Activated CD8-positive, alpha-beta memory T cell treated with anti-CD3 and anti-CD28 coated beads for 24 hours (primary cell): ENCODE measurements at places on chromosomes 12 and 14.

- no peak for DNase-seq
Observed at GRCh38 chr12:57983146-57983857, 41.9 kb downstream of the ATP23 start.

DNA sequence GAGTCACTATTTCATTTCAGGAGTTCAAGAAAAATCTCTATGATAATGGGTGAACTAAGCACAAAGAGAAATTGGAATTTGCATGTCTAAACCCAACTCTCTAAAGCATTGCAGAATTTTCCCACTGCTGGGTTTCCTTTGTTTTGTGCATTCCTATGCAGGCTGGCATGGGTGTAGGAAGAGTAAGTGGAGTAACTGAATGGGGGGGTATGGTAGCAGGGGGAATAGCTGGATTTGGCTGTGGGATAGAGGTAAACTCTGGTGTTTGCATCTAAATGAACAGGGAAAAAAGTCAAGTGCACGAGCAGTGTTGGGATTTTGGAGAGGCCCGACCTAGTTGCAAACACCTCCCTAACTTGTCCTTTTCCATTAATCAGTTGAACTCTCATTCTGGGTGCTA is 159.1 kb downstream of the ANO4 start:
- no peak for DNase-seq

DNA sequence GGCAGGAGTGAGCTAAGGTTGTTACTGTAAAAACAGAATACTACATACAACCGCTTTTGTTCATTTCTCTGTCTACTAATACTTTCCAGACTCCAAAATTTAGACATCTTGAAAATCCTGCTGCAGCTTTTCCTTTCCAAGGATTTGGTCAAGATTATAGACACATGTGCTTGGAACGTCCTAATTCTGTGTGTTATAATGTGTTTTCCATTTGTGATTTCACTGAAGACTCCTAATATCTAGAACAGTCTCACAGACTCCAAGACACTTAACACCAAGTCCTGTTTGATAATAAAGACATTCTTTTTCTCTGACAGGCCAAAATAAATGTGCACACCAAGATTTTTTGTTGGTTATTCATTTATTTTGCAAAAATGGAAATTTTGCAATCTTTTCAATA is 41.8 kb upstream of the TMTC2 start:
- no peak for DNase-seq

- DNase-seq = no peak
Observed at GRCh38 chr12:2137711-2138110, 84.9 kb downstream of the CACNA1C start.

DNA sequence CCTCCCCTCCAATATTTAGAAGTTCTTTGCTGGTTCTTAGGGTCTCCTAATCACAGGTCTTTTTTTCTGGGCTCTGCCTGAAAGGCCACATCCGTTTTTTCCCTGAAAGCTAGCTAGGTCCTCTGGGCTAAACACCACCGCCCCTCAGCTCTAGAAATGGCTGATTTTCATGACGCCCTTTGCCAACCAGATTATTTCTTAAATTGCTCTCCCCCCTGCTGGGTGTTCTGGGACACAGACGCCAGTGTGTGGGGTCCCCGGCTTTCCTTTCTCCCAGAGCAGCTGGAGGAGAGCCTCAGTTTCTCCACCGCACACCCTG is 45.3 kb upstream of the ATP23 start:
- DNase-seq = no peak

GRCh38 chr12:59070322-59070933 is 150.1 kb upstream of the LRIG3 start:
- no peak for DNase-seq

DNA sequence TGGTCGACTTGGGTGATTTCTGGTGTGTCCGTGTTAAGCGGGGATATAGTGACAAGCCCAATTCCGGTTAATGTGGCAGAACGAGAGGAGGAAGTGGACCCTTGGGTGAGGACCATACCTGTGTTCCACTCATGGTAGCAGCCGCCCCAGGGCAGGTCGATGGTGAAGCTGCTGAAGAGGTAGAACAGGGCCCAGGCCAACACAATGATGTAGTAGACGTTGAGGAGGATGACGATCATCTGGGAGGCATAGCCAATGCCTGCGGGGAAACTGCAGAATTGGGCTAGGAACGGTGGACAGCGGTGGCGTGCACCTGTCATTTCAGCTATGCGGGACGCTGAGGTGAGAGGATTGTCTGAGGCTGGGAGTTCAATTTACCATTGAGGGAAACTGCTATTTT is 20.1 kb downstream of the SLC6A13 start:
- no peak for DNase-seq

DNA sequence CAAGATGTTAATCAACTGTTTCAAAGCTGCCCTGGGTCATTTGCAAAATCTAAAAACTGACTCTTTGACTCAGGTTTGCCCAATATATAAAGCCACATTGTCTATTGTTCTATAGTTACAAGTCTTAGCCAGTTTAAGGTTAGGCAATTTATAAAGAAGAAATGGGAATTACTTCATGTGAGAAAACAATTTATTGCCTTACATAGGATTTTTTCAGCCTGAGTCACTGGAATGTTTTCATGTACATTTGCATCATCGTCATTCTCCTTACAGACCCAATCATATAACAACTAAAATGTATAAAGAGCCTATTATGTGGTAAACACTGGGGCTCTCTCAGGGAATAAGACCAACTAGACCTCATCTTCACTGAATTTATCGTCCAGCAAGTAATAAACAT is 100.3 kb upstream of the PLEKHG7 start:
- no peak for DNase-seq

GRCh38 chr14:69313176-69313575 is 53.2 kb downstream of the GALNT16 start:
- DNase-seq = no peak

DNA sequence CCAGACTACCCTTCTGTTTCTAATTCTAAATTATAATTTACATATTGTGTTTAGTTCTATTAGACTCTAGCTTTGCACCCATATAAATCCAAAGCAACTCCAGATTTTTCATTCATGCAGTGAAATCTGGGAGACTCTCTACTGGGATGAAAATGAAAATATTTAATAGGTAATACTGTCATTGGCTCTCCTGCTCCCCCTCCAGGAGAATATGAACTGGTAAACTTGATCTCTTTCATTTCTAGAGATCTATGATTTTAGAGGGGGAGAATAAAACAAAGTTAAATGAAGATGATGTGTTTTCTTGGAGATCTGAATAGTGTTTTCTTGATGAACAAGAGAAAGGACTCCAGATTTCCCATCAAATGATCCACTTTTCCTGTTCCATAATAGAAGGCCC is 104.3 kb upstream of the TMCC3 start:
- no peak for DNase-seq

DNA sequence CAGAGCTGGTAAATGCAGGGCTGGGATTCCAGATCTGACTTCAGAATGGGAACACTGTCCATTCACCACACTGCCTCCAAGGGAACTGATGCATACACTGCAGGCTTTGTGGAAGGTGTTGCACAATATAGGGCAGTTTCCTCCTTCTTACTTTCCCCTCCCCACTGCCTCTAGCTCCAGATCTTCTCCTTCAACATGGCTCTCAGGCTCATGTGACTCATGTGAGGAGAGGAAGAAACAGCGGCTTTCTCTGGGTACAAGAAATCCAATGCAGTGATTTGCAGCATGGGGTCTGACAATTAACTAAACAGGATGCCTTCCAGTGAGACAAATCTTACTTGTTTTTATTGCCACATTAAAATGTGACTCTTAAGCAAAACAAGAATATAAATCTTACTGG is 447.6 kb upstream of the CCDC196 start:
- DNase-seq = no peak

- DNase-seq = no peak
Observed at GRCh38 chr12:114823724-114824123, 139.7 kb upstream of the TBX3 start.
